ENCODE measurements at places on chromosomes 2 and 18. TPM values are rescaled to one million over a fixed set of nuclear protein-coding genes. Genes with fewer than 3 reads are reported as not detected.

Gene MYO3B
- total RNA-seq: 0.68 TPM

Gene RND3
- total RNA-seq: not detected

Gene ALPG
- total RNA-seq: not detected

Gene INHBB
- total RNA-seq: 0.10 TPM

Gene DNAJC5G
- not detected for total RNA-seq

Gene DSC2
- not detected for total RNA-seq

Gene DNAH6
- total RNA-seq: 0.60 TPM

Gene PLCD4
- 0.83 TPM for total RNA-seq

Gene DPP10
- not detected for total RNA-seq

Gene ATP6V1B1
- total RNA-seq: not detected

Gene FMNL2
- total RNA-seq: 0.34 TPM

Gene CUL3
- total RNA-seq: 125 TPM

Gene L3MBTL4
- 30.0 TPM for total RNA-seq

Gene CD28
- 3.3 TPM for total RNA-seq

Gene LCT
- 0.05 TPM for total RNA-seq

Gene ITGAV
- total RNA-seq: 14.7 TPM

Gene ACVR1C
- 0.19 TPM for total RNA-seq

Gene FBXO36
- total RNA-seq: 1.2 TPM

Gene SERPINB3
- not detected for total RNA-seq

Gene GREB1L
- total RNA-seq: not detected

Gene CTLA4
- 0.31 TPM for total RNA-seq

Gene DPP4
- 2.3 TPM for total RNA-seq

Gene CD8A
- total RNA-seq: 162 TPM

Gene RPRM
- total RNA-seq: not detected

Gene RHOB
- 222 TPM for total RNA-seq

Gene PIAS2
- total RNA-seq: 50.0 TPM

Gene IMPA2
- 2.7 TPM for total RNA-seq

Gene FOXI3
- not detected for total RNA-seq

Gene ANKRD44
- 252 TPM for total RNA-seq

Gene SLC38A11
- not detected for total RNA-seq

Gene MROH2A
- total RNA-seq: not detected

Gene LRRTM4
- not detected for total RNA-seq

Gene STAT1
- 86.2 TPM for total RNA-seq

Gene ALKAL2
- 1.1 TPM for total RNA-seq

Gene HOXD9
- not detected for total RNA-seq

Gene UCN
- 3.6 TPM for total RNA-seq
